Right kidney (tissue), 9 donors: ENCODE measurements at places on chromosomes 1 and 21.
A peak's percentile ranks its signal among the peaks of the same experiment; 100 is the strongest.

GRCh38 chr1:7594002-7594713 lies 176.9 kb upstream of the VAMP3 start:
- DNase-seq: no peak

DNA sequence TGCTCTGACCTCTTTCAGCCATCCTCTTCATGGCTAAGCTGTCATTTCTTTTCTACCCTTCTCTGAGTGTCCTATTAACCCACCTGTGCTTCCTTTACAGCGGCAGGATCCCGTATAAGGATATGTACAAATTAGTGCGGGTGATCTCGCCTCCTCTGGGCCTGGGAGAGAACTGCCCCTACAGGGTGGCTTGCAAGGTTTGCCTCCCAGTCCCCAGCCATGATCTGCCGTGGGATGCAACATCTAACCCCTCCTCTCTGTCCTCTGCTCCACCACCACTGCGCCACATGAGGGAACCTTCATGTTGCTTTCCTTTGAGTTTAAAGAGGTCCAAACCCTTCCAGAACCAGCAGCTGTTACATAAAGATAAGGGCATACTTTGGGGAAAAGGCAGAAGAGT lies 282.2 kb downstream of the ZNF648 start:
- DNase-seq: no peak

GRCh38 chr1:226806988-226807387 lies 63.4 kb upstream of the PSEN2 start:
- DNase-seq: no peak

DNA sequence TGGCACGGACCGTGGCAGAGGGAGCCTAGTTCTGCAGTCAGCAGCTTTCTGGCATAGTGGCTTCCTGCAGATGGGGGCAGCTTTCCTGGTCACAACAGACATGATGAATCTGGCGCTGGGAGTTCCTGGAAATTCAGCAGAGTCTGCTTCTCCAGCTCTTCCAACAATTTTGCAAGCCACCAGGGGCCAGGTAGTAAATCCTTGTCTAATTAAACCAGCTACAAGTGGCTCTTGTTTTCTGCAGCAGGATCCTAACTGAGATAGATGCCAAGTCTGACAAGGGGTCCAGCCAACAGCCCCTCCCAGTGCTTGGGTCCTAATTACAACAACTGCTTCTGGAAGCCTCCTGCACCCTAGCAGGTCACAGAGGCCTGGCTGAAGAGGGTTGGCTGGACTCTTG lies 35.8 kb downstream of the TRIM62 start:
- no peak for DNase-seq

DNA sequence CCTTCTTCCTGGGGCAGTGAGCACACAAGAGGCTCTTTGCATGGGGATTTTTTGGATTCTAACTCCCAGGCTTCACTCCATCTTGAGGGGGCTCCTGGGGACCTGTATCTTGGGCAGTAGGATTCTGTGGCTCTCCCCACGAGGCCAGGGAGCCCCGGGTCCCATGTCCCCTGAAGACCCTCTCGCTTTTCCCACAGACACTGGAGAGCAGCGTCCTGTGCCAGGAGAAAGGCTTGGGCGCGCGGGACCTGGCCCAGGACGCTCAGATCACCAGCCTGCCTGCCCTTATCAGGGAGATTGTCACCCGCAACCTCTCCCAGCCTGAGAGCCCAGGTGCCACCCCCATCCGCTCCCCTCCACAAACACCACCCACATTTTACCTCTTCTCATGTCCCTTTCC lies 735 bp downstream of the CROCC start:
- no peak for DNase-seq

GRCh38 chr1:39922251-39922688 lies 20.6 kb upstream of the MYCL start:
- DNase-seq: peak; percentile 28

DNA sequence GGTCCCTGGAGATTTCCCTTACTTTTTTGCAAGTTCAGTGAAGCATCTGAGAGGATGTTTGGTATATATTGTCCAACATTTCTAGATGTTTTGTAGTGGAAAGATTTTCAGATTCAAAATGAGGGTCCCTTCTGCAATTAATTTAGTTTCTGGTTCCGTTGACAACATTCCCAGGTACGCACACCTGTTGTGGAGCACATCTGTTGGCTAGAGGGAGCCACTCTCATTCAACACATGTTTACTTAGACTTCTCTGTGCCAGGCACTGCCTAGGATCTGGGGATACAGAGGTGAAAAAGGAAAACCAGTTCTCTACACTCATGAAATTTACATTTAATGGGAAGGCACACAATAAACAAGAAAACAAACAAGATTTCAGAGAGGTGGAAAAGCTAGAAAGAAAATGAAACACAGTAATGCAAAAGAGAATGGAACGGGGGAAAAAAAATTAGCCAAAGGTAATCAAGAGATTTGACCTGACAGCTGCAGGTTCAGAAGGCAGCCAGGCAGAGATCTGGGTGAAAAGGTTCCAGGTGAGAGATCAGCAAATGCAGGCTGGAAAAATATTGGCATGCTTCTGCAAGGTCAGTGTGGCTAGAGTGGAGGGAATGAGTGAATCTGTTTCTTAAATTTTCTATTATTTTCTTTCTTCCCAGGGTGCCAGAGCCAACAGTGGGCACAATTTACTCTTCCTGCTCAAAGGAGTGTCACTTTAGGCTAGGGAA lies 48.4 kb upstream of the KAZN start:
- DNase-seq: no peak

DNA sequence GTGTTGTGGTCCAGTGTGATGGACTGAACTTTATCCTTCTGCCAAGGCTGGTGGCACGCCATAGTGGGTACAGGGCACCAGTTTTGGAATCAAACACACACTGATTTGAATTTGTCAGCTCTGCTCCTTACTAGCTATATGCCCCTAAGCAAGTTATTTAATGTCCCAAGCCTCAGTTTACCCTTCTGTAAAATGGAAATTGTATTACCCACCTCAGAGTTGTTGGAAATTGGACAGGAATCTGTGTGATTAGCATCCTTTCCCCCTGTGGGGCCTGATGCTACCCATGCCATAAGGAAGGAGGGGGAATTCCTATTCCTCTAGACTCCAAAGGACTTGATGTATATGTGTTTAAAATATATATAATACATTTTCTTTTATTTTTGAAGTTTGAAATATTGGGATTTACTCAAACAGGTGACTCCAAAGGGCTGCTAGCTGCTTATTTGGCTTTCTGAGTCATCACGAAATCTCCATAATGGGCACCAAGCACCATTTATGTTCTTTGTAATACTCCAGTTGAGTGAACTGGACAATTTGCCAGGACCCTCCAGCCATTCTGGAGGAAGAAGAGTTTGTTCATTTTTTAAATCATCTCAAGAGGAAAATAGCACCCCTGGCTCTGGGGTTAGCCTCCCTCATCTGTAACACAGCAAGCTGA lies 224.5 kb upstream of the TMEM51 start:
- DNase-seq: no peak

DNA sequence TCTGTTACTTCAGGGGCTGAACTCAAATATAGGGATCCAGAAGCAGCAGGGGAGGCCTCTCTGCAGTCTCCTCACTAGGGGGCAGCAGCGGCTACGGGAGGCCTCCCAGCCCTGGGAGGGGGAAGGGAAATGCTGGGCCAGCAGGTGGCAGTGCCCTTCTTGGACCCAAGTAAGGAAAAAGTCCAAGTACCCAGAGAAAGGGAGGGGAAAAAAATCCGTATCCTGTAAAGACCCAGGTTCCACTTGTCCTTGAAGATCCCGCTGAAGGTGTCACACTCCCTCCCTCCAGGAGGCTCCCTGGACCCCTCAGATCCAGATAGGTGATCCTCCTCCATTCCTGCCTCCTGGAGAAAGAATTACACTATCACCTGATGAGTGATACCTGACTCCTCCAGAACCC lies 14.1 kb upstream of the NUAK2 start:
- peak; percentile 58 for DNase-seq

DNA sequence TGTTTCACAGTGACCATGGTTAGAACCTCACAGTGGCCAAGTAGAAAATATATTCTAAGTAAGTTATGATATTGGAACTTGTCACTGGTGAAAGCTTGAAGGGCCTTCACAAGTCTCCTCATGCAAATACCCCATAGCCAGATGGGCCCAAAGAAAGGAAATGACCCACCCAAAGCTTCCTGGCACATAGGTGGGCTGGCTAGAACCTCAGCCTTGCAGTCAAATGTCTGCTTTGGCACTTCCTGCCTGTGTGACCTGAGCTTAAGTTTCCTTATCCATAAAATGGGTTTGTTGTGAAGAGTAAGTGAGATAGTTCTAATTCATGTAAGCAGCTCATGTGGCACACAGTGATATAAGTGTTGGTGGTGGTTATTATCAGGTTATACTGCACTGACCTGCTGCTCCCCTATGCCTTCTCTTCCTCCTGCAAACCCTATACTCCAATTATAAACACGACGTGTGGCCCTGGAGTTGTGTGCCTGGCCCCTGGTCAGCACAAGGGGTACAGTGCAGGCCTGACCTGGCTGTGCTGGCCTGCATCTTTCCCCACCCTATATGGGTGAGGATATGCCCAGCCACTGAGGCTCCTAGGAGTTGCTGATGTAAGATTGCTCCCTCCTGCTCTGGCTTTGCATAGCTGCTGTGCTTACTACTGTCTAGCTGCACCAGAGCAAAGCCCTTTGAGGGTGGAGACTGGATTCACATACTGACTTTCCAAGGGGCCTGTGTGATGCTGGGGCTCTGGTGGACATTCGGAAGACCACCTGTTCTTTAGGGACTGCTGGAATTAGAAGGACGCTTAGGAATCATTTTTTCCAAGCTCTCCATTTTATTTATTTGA lies 4.7 kb upstream of the SLFNL1 start:
- no peak for DNase-seq

DNA sequence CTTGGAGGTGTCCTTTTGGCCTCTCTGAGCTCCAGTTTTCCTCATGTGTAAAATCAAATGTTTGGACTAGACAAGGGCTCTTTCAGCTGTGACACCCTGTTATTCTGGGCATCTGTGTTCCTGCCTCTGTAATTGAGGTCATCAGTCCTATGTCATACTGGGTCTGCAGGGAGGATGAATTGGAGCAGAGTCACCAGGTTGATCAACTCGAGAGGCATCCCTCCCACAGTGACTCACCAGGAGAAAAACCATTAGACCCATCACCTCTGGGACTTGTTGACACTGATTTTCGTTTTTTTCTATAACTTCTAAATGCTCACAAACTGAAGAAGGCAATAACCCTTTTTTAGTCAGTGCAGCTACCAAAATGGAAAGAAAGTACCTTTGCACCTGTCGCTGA lies 82.2 kb downstream of the ST6GALNAC5 start:
- no peak for DNase-seq

- peak; percentile 77 for DNase-seq
Measured at GRCh38 chr1:9687120-9687873, 35.8 kb downstream of the PIK3CD start.

DNA sequence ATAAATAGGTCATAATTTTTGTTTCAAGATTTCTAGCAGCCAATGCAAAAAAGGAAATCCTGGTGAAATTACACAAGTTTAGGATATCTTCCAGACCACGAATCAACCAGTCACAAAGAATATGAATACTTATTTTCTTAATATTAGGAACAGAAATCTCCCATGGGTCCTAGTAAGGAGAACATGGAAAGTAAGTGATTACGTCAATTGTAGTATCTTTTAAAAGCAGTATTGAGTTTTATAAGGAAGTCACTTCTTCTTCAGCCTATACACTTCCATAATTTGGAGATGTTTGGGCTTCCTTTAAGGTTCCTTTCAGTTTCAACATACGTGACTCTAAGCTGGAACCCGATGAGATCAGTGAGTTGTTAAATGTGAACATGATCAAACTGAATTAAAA lies 534.5 kb downstream of the USP25 start:
- no peak for DNase-seq

GRCh38 chr21:14542638-14543037 lies 3.5 kb downstream of the SAMSN1 start:
- DNase-seq: no peak

DNA sequence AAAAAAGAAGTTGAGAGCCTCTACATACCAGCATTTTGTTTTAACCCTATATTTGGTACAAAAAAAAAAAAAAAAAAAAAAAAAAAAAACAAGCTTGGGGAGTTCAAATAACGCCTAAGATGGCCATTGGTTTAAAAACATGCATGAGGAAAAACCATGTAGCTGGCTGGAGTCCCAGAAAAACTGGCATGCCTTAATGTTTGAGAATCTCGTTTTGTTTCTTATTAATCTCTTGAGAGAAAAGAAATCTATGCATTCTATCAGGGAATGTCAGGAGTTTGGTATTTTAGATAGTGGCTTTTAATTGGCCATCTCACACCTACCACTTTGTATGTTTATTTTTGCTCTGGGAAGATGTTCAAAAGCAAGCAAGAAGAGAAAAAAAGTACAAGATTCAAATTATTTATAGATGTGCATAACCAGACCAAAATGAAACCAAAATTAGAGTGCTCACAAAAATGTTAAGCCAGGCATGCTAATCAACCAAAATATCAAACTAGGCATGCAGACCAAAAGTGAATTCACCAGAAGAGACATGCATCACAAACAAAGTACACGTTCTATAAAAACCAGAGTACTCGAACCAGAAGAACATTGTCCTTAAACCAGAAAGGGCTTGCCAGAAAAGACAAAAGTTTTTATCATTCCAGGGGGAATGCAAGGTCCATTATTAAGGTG lies 156.6 kb downstream of the AK5 start:
- no peak for DNase-seq

GRCh38 chr1:104402178-104402577 lies 652.5 kb downstream of the AMY1C start:
- no peak for DNase-seq

DNA sequence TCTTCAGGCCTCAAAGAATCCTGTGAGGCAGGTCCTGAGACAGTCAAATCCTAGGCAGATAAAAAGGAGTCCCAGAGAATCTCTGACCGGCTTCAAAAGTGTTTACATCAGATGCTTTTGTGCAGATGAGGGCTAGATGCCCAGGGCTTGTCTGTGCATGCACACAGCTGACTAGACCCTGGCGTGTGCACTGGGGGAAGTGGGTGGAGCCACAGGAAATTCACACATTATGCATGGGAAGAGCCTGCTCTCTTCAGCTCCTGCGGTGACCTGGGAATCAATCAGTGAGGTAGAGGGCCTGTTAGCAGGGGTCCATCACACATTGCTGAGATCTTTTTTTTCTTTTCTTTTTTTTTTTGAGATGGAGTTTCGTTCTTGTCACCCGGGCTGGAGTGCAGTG lies 36.6 kb upstream of the NHLH2 start:
- no peak for DNase-seq

DNA sequence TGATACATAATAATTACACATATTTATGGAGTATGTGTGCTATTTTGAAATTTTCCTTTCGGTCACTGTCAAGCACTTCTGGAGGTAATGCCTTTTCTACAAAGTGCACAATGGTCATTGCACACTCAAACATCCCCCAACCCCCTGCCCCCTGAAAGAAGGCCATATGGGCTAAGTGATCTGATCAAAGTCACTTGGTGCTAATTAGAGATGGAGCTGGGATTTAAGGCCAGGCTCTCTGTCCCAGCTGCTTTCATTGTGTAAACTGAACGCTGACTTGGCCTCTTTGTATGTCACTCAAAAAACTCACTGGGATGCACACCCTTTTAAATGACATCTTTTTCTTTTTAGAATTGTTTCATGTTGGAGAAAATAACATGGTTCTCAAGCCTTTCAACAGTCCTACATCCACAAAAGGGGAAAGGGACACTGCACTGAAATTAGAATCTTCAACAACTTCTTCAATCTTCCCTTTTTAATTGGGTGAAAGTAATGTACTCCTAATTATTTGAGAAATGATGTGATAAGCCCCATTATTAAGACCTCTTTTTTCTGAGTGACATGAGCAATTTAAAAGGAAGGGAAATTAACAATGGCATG lies 149.2 kb downstream of the ST6GALNAC5 start:
- no peak for DNase-seq
